Spinal cord (tissue), 10 donors: ENCODE measurements at places on chromosomes 13 and 19. TPM values are rescaled to one million over a fixed set of nuclear protein-coding genes. Genes with fewer than 3 reads are reported as not detected.

- H3K36me3 ChIP-seq, result peaks cover 16% of the 10 kb centered on the region
- H3K27ac ChIP-seq, result no peak overlapping the region
- no peaks in the 10 kb centered on the region for H3K27me3 ChIP-seq
- H3K4me1 ChIP-seq, result peaks cover 21% of the 10 kb centered on the region
Observed at GRCh38 chr19:47661161-47661560, 52.1 kb upstream of the EHD2 start.

DNA sequence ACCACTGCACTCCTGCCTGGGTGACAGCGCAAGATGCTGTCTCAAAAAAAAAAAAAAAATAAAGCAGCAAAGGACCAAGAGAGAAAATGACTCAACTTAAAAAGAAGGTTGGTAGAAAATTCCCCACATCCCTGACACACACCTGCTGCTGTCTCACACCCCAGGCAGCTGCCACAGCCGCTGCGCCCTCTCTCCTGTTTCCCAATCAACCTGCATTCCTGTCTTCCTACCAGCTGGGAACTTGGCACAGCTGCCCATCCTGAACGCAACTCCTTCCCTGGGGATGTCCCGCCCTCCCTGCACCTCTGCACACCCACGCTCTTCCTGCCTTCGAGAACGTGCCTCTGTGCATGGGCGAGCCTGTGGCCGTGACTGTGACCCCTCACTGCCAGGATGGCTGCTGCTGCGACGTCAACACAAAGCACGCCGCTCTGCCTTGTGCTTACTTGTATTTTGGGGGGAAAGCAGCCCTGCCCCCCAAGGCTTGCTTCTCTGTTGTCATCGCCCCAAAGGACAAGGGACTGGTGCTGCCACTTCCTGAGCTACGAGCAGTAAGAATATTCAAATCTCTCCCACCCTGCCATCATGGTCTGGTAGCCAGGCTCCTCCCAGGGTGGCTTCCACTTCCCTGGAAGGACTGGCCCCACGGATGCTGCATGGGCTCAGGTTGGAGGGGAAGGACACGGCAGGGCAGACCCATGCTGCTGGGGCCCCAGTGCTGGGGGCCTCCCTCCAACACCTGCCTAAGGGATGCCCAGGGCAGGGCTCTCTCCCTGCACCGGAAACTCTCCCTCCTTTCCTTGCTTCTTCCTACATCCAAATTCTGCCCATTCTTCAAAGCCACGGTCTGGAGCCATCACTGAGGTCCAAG, 20.7 kb downstream of the SH3GL1 start:
- peak overlapping the region; percentile 25 for H3K27ac ChIP-seq
- no peaks in the 10 kb centered on the region for H3K27me3 ChIP-seq
- no peak for DNase-seq
- H3K4me1 ChIP-seq, result peaks cover 75% of the 10 kb centered on the region

GRCh38 chr19:21483589-21484170, 21.7 kb upstream of the ZNF429 start:
- H3K27ac ChIP-seq, result no peak overlapping the region
- peaks cover 3% of the 10 kb centered on the region for H3K36me3 ChIP-seq
- no peaks in the 10 kb centered on the region for H3K27me3 ChIP-seq
- H3K4me3 ChIP-seq, result no peak overlapping the region
- DNase-seq, result no peak
- no peaks in the 10 kb centered on the region for H3K4me1 ChIP-seq

Gene FGF22
- 1.2 TPM for total RNA-seq

- H3K36me3 ChIP-seq, result no peaks in the 10 kb centered on the region
- H3K27ac ChIP-seq, result no peak overlapping the region
- DNase-seq, result no peak
Observed at GRCh38 chr13:114177245-114178010, 1.6 kb upstream of the CFAP97D2 start.

- no peaks in the 10 kb centered on the region for H3K27me3 ChIP-seq
- no peaks in the 10 kb centered on the region for H3K4me1 ChIP-seq
- H3K36me3 ChIP-seq, result no peaks in the 10 kb centered on the region
- no peak for DNase-seq
- no peak overlapping the region for H3K4me3 ChIP-seq
- no peak overlapping the region for H3K27ac ChIP-seq
Observed at GRCh38 chr13:103510007-103510535, 443.9 kb upstream of the SLC10A2 start.

- no peak overlapping the region for H3K27ac ChIP-seq
- H3K27me3 ChIP-seq, result peaks cover 13% of the 10 kb centered on the region
- H3K4me1 ChIP-seq, result peaks cover 21% of the 10 kb centered on the region
- peaks cover 1% of the 10 kb centered on the region for H3K36me3 ChIP-seq
- DNase-seq, result no peak
Observed at GRCh38 chr13:110817143-110817542, 97.7 kb downstream of the ANKRD10 start.

DNA sequence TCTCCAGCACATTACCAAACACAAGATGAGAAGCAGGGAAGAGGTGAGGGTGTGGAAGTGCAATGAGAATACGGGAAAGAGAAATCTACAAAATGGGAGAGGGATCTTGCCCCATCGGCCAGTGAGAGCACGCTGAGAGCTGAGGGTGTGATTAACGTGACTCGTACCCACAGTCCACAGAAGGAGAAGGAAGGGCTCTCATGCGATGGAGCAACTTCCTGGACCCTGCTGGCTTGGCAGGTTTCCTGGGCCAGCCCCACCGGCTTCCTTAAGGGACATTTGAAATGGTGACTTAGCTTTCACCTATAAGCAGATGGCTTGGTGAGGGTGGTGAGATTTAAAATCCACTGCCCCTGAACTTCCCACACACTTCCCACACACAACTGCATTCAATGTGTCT, 740.1 kb downstream of the UQCRFS1 start:
- no peak overlapping the region for H3K4me3 ChIP-seq
- H3K4me1 ChIP-seq, result peaks cover 5% of the 10 kb centered on the region
- no peak for DNase-seq
- no peaks in the 10 kb centered on the region for H3K27me3 ChIP-seq

Gene KHSRP
- 68.3 TPM for total RNA-seq

- no peaks in the 10 kb centered on the region for H3K36me3 ChIP-seq
- H3K27ac ChIP-seq, result no peak overlapping the region
- no peak for DNase-seq
- H3K27me3 ChIP-seq, result no peaks in the 10 kb centered on the region
Observed at GRCh38 chr13:51057001-51057400, 54.1 kb downstream of the C13orf42 start.

Gene BCL3
- 1.6 TPM for total RNA-seq

DNA sequence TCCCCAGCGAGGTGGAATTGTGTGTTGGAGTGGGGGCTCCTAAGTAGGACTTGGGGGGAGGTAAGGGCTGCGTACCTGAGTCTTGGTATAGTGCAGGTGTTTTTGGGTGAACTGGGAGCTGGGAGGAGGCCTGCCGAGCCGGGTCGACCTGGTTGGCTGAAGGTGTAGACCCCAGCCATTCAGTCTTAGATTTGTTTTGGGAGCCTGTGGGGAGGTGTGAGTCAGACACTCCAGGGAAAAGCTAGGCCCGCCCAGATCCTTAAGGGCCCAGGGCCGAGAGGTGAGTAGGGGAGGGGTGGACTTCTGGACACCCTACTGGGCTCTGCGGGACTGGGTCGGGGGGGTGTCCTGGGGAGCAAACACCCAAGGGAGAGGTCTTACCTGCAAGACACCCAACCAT, 935 bp downstream of the CRB3 start:
- no peak for DNase-seq
- H3K4me3 ChIP-seq, result no peak overlapping the region
- peaks cover 37% of the 10 kb centered on the region for H3K27me3 ChIP-seq

- peaks cover 24% of the 10 kb centered on the region for H3K4me1 ChIP-seq
- peaks cover 21% of the 10 kb centered on the region for H3K27me3 ChIP-seq
- no peak overlapping the region for H3K27ac ChIP-seq
- no peak overlapping the region for H3K4me3 ChIP-seq
- no peak for DNase-seq
- peaks cover 3% of the 10 kb centered on the region for H3K36me3 ChIP-seq
Observed at GRCh38 chr19:14059093-14059480, 2.8 kb downstream of the PALM3 start.

GRCh38 chr13:30690282-30691188, 44.8 kb upstream of the ALOX5AP start:
- no peak for DNase-seq
- peak overlapping the region; percentile 71 for H3K27ac ChIP-seq
- H3K4me1 ChIP-seq, result peaks cover 4% of the 10 kb centered on the region
- H3K27me3 ChIP-seq, result no peaks in the 10 kb centered on the region

DNA sequence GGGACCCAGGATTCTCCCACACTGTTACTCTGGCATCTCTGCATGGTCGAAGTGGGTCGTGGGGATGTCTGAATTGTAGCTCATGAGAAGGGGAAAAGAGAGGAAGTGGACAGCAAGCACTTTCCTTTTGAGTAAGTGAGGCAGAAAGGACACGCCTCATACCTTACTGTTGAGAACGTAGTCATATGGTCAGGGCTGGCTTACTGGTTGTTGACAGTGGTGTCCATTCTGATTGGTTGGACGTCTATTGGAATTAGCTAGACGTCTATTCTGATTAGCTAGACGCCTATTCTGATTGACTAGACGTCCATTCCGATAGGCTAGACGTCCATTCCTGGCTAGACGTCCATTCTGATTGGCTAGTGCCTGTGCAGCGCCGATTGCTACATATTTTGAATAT, 12.4 kb downstream of the GRIN2D start:
- peaks cover under 1% of the 10 kb centered on the region for H3K4me1 ChIP-seq
- no peak for DNase-seq
- peaks cover 8% of the 10 kb centered on the region for H3K36me3 ChIP-seq

DNA sequence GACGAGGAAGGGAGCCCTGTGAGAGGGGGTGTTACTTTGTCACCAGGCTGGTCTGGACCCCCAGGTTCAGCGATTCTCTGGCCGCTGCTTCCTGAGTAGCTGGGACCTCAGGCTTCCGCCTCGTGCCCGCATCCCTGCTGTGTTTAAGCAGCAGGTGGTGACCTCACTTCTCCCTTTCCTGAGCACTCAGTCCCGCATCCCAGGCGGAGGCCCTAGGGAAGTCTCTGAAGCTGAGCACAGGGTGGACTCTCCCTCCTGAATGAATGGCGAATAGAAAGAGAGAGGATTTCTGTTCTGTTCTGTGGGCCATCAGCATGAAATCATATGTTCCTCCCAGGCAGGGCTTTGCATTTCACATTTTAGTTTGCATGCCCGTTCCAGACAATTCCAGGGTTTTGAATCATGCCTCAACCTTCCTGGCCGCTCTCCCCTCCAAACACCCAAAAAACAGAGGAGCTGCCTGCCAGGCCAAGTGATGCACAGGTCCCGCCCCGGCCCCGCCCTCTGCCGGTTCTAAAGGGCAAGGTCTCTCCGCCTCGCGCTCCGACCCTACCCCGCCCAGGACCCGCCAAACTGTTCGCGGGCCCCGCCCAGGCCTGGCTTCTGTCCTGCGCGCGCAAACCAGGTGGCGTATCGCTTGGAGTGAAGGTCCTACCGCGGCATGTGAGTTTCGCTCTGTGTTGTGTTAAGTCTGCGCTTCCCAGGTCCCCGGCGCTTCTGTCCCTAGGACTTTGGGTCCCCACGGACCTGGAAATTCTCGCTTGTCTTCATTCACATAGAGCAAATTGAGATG, 35.1 kb upstream of the ZNF808 start:
- H3K27ac ChIP-seq, result no peak overlapping the region
- no peaks in the 10 kb centered on the region for H3K4me1 ChIP-seq
- DNase-seq, result no peak
- peaks cover 24% of the 10 kb centered on the region for H3K36me3 ChIP-seq
- no peaks in the 10 kb centered on the region for H3K27me3 ChIP-seq

Gene LILRB1
- total RNA-seq, result 0.66 TPM

DNA sequence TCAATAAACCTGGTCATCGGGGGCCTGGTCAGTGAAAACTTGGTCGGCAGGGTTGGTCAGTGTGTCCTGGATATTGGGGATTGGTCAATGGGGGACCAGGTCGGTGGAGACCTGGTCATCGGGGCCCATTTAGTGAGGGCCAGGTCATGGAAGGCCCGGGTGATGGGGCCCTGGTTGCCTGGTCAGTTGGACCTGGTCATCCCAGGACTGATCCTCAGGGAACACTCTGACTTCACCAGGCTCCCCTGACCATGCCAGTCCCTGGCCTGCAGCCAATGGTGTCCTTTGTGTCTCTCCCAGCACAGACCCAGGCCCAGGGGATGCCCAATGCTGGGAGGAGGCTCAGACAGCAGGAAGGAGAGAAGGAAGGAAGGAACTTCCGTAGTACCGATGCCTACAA, 42.1 kb upstream of the TPM4 start:
- H3K36me3 ChIP-seq, result no peaks in the 10 kb centered on the region
- no peak overlapping the region for H3K4me3 ChIP-seq
- no peaks in the 10 kb centered on the region for H3K4me1 ChIP-seq
- DNase-seq, result no peak
- no peak overlapping the region for H3K27ac ChIP-seq

Gene RDH8
- not detected for total RNA-seq

Gene ZNF611
- total RNA-seq, result 16.6 TPM

GRCh38 chr19:22945560-22945959, 57.4 kb downstream of the ZNF728 start:
- no peak overlapping the region for H3K4me3 ChIP-seq
- no peak overlapping the region for H3K27ac ChIP-seq
- no peaks in the 10 kb centered on the region for H3K36me3 ChIP-seq
- no peak for DNase-seq

DNA sequence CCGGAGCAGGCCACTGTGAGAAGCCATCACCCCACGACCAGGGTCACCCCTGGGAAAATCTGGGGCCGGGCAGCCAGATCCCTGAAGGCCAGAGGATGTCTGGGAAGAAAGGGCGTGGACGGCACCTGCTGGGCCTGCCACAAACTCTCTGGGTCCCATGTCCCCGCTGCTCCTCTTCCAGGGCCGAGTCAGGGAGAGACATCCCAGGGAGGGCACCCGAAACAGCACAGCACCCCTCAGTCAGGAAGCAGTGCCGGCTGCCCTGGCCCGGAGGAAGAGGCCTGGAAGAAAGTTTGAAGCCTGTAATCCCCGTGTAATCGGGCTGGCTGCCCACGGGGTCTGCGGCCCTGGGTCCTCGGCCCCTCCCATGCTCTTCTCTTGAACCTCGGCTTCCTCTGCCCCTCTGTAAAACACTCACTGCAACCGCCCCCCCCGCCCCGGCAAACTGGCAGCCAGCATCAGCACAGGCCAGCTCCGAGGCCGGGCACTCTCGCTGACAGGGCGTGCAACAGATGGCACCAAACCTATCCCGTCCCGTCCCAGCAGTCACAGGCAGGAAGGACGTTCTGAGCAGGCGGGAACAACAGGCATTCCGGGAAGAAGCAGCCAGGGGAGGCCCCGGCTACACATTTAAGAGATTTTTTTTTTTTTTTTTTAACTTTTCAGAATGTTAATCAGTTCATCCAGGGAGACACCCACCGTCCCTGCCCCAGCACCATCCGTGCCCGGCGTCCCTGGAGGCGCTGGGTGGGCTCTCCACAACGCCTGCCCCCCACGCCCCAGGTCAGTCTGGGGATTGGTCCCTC, 1.5 kb downstream of the SBNO2 start:
- H3K36me3 ChIP-seq, result peaks cover 33% of the 10 kb centered on the region
- peak overlapping the region; percentile 80 for H3K27ac ChIP-seq
- no peaks in the 10 kb centered on the region for H3K27me3 ChIP-seq
- H3K4me3 ChIP-seq, result peak overlapping the region; percentile 66
- peaks cover 66% of the 10 kb centered on the region for H3K4me1 ChIP-seq
